ENCODE measurements at places on chromosomes 11 and 22.

GRCh38 chr11:26753723-26754504, 32.1 kb upstream of the SLC5A12 start:
- peak; percentile 89 for DNase-seq

GRCh38 chr22:50507421-50507990, at the start of gene LMF2:
TSS of gene LMF2 (minus strand) at chr22:50507702. CDS start at chr22:50507675, 27 bp downstream.
- no peak for DNase-seq

GRCh38 chr22:27219036-27219435, 561.6 kb downstream of the MIAT start:
- DNase-seq: no peak

DNA sequence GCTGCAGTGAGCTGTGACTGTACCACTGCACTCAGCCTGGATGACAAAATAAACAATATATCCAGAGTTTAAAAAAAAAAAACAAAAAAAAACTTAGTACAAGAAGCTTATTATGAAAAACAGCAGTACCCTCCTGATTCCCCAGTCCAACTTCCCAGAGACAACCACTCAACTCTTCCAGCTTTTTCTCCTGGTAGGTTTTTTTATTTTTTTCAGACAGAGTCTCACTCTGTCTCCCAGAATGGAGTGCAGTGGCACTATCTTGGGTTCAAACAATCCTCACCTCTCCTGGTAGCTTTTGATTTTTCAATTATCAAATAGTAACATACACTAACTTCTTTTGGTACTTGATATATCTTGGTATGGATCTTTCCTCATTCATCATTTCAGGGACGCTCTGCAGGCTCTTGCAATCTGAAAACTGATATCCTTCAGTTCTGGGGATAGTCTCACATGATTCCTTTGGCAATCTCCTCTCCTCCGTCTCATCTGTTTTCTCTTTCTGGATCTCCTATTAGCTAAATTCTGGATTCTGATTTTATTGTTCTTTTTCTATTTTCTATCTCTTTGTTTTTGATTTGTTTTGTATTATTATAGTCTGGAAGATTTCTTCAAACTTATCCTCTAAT, 44.9 kb downstream of the ALG9 start:
- no peak for DNase-seq

GRCh38 chr11:122319691-122320620, 203.9 kb upstream of the BLID start:
- peak; percentile 15 for DNase-seq

DNA sequence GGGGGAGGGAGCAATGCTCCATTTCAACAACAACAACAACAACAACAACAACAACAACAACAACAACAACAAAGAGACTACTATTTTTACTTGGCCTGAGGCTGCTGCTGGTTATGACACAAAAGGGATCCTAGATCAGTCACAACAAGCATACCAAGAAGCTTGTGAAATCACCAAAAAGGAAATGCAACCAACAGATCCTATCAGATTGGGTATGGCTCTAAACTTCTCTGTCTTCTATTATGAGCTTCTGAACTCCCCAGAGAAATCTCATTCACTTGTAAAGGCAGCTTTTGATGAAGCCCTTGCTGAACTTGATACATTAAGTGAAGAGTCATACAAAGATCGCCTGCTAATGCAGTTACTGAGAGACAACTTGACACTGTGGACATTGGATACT, 10.5 kb upstream of the MS4A2 start:
- no peak for DNase-seq

DNA sequence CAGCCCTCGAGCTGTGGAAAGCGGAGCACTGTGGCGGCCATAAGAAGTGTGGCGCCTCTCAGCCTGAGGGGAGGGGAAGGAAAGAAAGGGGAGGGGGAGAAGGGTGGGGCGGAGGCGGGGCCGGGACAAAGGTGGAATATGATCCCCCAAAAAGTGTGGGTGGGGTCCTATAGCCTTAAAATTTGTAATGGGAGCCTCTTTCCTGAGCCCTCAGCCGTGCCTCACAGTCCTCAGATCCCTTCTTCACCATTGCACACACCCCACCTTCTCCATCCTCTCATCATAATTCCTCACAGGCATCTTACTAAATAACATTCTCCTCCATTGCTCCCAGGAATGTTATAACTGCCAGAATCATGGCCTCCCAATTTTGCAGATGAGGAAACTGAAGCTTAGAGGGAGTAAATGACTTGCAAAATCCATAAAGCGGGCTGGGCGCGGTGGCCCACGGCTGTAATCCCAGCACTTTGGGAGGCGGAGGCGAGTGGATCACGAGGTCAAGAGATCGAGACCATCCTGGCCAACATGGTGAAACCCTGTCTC, 600 bp upstream of the RAB6A start:
- DNase-seq: no peak

GRCh38 chr11:44788536-44789261, 61.9 kb downstream of the TSPAN18 start:
- DNase-seq: peak; percentile 53

- no peak for DNase-seq
These were observed 3.9 kb upstream of the AMBRA1 start for GRCh38 chr11:46597609-46598219.

DNA sequence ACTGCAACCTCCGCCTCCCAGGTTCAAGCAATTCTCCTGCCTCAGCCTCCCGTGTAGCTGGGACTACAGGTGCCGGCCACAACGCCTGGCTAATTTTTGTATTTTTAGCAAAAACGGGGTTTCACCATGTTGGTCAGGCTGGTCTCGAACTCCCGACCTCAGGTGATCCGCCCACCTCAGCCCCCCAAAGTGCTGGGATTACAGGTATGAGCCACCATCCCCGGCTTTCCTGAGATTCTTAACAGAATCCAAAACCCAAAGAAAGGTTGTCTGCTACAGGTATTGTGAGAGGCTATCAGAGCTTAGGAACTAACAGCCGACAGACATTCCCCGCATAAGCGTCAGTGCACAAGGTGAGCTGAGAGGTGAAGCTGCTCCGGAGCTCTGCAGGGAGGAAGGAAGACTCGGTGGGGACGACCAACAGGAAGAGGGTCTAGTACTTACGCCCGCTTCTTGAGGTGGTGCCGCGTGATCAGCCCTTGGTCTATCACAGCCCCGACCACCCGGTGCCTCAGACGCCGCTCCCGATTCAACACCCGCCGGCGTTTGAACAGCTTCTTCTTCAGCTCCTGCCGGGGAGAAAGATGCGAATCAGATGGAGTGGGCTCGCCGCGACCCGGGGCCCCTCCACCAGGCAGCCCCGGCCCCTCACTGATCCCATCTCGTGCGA, 470 bp downstream of the C11orf98 start:
- peak; percentile 83 for DNase-seq

DNA sequence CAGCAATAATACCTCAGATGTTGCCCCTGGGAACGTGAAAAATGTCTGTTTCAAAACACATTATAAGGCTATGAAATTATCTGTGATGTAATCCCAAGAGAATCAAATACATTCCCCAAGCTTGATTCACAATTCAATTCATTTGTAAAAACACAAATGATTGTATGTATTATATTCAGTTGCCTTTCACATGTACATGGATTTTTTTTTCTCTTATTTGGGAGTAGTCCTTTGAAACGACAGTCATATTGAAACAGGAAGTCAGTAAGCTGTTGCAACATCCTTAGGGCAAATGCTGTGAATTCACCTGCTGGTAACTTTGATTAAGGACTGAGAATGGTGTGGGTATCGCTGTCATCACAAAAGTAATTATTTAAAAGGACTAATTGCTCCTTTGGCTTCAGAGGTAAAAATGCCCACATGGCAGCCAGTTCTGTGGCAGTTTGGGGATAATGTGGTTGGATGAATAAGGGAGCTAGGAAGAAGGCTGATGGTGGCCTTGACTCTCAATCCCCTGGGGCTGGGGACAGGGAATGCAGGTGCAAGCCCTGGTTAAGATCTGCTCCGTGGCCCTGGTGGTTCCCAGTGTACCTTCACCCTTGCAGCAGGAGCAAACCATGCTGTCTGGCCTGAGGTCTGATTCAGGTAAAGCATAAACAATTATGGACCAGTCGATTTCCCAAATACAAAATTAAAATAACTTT, 13.2 kb downstream of the EHF start:
- DNase-seq: no peak

- no peak for DNase-seq
These were observed 11.5 kb downstream of the CTTN start for GRCh38 chr11:70409871-70410270.

DNA sequence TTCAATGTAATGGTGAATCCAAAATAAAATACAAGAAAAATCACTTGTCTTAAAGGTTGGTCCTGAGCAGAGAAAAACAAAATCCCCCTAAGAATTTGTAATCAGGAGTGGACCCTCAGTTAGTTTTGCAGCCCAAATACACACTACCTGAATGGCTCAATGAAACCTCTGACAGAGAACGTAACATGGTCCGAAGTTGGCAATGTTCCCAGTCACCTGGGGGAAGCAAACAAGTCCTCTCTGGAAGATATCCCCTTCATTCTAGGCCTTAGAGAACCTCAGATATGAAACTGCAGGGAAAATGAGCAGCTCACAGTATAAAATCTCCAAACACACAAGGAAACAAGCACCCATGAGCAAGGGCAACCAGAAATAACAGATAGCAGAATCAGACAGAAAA, 58.2 kb downstream of the MORC2 start:
- no peak for DNase-seq

GRCh38 chr22:47367107-47367690, 604.7 kb downstream of the TBC1D22A start:
- no peak for DNase-seq

- DNase-seq: no peak
These were observed 60.9 kb downstream of the TRIM44 start for GRCh38 chr11:35723493-35723892.

DNA sequence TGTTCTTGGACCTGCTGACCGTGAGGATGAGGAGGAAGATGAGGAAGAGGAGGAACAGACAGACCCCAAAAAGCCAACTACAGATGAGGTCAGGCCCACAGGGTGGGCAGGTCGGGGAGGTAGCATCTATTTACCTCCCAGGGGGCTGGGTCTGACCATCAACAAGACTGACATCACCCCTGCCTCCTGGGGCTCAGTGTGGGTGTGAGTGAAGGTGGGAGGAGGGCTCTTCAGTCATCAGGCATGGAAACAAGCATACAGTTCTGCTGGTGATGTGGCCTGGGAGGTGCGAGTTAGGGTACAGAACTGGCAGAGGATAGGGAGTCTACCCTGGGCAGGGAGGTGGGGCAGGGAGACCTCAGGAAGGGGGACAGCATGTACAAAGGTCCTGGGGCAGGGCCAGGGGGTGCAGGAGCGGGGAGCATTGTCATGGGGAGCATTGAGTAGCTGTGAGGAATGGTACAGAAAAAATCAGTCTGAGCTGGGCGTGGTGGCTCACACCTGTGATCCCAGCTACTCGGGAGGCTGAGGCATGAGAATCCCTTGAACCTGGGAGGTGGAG, 8.9 kb downstream of the PLCB3 start:
- no peak for DNase-seq

DNA sequence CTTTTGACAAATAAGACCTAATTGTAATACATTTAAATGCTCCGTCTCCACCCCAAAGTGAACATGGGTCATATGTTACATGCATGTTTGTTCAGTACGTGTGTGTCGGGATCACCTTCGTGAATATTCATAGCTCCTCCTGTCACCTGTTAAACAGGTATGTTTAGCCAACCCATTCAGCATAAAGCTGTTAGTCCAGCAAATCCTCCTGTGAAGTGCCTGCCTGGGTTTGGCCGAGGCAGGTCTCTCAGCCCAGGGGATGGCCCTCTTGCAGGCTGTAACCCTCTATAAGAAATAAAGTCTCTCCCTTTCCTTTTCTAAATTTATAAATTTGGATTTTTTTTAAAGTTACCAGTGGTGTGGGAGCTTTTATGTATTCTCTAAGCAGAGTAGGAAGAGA, 38.9 kb upstream of the NTM start:
- no peak for DNase-seq

GRCh38 chr11:113350336-113351067, 36.1 kb downstream of the TTC12 start:
- DNase-seq: no peak

- DNase-seq: no peak
These were observed 12.2 kb upstream of the CYTH4 start for GRCh38 chr22:37269936-37270678.

DNA sequence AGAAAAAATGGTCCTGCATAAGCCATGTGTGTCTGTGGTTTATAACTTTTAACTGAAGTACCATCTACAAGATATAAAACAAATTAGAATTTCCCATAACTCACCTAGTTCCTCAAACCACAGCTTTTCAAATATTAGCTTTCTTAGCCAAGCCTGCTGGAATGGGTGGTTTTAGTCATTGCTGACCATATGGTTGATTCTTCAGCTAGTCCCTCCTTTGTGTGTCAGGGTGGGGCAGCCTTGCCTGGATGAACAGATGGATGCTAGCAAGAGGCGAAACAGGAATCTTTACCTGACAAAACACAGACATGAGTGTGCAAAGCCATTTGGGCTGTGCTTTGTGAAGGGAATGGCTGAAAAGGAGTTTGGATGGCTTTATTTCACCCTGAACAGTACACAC, 6.9 kb upstream of the B3GNT6 start:
- no peak for DNase-seq

GRCh38 chr11:79400717-79401330, 40.0 kb downstream of the TENM4 start:
- peak; percentile 36 for DNase-seq

- no peak for DNase-seq
These were observed at the start of gene OR51V1 for GRCh38 chr11:5200582-5200981. TSS of gene OR51V1 (minus strand) at chr11:5200682. CDS start at chr11:5200682, 0 bp downstream.

DNA sequence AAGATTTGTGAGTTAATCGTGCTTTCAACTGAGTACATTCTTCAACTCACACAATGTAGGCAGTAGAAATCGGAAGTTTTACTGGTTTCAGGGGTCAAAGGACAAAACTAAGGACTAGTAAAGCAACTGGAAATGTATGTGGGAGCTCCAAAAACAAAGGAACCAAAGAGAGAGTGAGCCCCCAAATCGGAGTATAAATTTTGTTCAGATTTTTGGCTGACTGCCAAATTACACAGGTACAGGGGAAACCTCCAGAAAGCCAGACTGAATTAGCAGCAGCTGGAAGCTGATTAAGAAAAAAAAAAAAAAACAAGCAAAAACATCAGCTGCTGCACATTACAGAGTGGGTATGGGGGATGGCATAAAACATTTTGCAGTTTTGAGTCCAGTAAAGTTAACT, 75.2 kb upstream of the GNAZ start:
- no peak for DNase-seq

GRCh38 chr11:12552692-12553091, 121.5 kb upstream of the TEAD1 start:
- no peak for DNase-seq

- DNase-seq: no peak
These were observed 41.3 kb downstream of the LRRC32 start for GRCh38 chr11:76629116-76629852.

- no peak for DNase-seq
These were observed 34.5 kb downstream of the RPUSD4 start for GRCh38 chr11:126176853-126177470.

GRCh38 chr11:66172146-66172545, 96.3 kb upstream of the RAB1B start:
- no peak for DNase-seq

GRCh38 chr11:73195191-73196007, 22.7 kb upstream of the P2RY2 start:
- no peak for DNase-seq

Measured in A673 (cell line).